ENCODE measurements at places on chromosomes 4 and X.

- no peak for DNase-seq
Measured at GRCh38 chr4:128707864-128708263, 101.6 kb upstream of the JADE1 start.

DNA sequence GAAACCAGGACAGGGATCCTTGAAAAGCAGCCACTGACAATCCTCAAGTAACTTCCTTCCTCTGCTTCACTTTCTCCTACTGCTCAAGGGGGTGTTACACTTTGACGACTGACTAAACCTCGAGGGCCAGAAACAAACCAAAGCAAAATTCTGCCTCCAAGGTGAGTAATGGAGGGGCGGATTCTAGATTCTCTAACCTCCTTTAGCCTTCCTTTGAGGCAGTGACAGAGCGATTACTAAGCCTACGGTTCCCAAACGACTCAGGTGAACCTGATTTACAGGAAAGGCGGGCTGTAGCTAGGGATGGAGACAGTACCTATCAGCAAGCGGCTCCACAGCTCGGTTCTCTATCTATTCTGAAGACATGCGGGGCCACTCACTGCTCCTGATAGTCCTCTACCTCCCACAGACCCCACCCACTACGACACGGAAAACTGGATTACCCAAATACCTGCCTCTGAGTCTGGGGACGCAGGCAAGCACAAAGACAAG is 487 bp downstream of the TBCK start:
- no peak for DNase-seq

GRCh38 chr4:99002279-99002678 is 6.8 kb downstream of the METAP1 start:
- no peak for DNase-seq

DNA sequence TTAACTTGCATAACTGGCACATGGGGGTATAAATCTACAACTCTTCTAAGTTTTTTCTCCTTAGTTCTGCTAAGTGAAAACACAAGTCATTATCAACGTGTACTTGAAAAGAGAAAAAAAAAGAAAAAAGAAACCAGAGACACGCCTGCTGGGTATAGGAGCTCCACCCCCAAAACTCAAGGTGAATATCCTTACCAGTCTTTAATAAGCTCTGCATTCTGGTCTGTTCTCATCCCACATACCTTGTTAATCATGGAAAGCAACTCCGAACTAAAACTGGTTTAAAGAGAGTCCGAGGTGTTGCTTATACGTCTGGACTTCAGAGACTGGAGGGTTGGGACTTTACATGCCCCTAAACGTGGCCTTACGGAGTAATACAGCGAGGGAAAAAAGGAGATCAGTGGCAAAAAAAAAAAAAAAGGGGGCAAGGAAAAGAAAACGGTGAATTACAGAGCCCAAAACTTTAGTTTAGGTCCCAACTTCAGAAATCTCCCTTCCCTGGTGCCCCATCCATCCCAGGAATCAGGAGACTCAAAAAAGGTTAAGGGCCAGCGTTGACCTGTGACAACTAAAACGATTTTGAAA is 1.0 kb downstream of the PGRMC2 start:
- no peak for DNase-seq

DNA sequence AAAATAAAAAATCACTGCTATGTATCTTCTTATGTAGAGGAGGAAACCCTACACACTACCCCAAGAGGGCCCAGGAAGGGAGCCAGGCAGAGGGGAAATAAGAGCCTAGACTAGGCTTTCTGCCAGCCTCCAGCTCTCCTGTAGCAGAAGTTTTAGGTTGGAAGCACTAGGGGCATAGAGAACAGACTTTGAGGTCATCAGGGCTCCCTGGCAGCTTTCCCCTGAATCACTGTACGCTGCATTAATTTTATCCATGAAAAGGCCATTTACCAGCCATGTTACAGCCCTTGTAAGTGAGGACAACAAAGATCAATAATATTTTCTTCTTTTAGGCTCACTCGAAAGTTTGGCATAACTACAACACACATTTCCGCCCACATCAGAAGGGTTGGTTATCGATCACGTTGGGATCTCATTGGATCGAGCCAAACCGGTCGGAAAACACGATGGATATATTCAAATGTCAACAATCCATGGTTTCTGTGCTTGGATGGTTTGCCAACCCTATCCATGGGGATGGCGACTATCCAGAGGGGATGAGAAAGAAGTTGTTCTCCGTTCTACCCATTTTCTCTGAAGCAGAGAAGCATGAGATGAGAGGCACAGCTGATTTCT is 24.7 kb downstream of the RPL9 start:
- DNase-seq = no peak

- no peak for DNase-seq
Measured at GRCh38 chr4:22514481-22514880, 1.4 kb downstream of the ADGRA3 start.

DNA sequence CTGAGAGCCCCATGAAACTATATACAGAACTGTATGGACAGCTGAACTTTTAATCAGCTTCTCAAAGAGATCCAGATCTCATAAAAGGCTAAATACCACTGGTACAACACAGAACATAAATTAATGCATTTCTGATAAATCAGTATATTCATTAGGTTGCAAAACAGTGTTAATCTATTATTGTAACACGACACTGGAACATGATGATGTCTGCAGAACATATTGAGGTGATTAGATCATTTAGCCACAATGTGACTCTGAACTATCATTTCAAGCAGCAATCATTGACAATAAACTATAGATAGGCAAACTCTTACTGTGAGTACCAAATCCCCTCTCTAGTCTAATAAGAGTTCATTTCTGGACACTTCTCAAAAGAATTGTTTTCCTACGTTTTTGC is 50.3 kb downstream of the GASK1B start:
- no peak for DNase-seq

DNA sequence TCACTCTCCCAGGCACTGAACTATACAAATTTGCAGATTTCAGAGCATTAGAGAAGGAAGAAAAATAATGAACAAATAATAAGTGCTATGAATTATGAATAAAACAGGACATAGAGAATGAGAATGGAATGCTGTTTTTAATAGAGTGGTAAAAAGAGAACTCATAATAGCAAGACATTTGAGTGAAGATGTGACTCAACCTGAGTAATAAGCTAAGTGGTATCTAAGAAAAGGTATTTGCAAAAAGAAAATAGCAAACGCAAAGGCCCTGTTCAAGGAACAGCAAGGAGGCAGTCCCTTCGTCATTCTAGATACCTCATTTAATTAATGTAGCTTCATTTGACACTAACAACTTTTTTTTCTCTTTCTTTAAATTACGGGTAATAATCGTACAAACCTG is 1910.0 kb upstream of the TENM3 start:
- no peak for DNase-seq

- DNase-seq = no peak
Measured at GRCh38 chr4:152415980-152416379, 119.9 kb downstream of the FBXW7 start.

DNA sequence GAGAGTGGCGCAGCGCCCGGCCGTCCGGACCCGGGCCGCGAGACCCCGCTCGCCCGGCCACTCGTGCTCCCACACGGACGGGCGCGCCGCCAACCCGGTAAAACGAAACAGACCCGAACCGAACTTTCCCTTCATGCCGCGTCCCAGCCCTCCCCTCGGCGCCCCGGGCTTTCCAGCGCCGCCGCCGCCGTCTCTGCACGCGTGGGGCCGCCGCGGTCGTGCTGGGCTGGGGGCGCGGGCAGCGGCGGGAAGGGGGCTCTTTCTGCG is 222 bp downstream of the SMAD1 start:
- DNase-seq = no peak

GRCh38 chrX:9805956-9806355 is 19.7 kb downstream of the SHROOM2 start:
- DNase-seq = no peak

DNA sequence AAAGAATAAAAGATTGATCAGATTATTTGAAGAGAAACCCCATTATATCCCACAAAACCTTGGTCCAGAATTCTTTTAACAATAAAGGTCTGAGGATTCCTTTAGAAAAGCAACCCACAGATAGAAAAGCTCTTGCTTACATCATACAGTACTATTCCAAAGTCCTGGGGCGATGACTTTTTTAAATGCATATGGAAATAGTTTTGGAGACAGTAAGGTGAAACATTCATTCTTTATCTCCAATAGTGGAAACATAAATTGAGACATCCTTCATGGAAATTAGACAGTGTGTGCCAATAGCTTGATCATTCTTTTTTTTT is 85.7 kb upstream of the UCP1 start:
- no peak for DNase-seq

- DNase-seq = no peak
Measured at GRCh38 chr4:68718447-68719074, 48.1 kb upstream of the UGT2B15 start.

DNA sequence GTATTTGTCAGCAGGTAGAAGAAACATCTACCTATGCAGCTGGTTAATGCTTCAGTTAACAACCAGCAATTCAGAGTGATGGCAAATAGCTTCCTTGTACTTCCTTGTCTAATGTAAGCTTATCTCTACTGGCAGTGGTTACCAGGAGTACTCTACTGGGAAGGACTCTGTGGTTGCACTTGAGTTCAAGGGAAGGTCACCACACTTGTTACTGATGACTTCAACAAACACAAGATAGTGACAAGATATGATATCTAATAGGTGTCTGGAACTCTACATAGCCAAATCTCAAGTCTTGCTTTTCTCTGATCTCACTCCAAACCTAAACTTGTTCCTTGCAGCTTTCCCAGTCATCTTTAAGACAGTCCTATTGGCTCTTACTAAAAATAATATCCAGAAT is 1644.9 kb upstream of the TENM3 start:
- no peak for DNase-seq

DNA sequence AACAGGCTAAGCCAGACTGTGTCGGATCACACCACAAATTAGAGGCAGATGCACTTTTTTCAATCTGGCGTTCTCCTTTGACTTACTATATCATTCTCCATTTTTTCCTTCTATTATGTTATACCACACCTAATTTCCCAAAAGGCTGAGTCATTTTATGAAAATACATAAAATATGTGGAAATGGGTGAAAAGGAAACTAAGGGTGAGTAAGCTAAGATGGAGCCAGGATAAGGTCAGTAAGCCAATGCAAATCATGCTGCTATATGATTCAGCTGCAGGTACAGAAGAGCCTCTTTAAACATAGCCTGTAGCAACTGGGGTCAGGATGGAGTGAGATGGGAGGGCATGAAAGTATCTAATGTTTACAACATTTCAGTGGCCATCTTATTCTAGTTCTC is 94.0 kb upstream of the TEX13A start:
- no peak for DNase-seq

DNA sequence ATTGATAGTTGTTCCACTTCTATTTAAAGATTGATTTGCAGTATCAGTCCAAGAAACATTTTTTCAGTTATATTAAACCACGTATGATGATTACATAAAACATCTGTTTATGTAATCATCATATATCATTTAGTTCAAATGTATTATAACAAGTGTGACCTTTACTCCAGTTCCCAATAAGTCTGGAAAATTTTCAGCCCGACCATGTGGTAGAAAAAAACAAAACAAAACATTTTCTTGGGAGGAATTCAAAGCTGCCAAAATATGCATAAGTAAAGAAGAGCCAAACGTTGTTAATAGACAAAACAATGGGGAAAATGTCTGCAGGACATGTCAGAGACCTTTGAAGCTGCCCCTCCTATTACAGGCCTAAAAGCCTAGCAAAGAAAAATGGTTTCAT is 709.1 kb downstream of the FAT4 start:
- no peak for DNase-seq

DNA sequence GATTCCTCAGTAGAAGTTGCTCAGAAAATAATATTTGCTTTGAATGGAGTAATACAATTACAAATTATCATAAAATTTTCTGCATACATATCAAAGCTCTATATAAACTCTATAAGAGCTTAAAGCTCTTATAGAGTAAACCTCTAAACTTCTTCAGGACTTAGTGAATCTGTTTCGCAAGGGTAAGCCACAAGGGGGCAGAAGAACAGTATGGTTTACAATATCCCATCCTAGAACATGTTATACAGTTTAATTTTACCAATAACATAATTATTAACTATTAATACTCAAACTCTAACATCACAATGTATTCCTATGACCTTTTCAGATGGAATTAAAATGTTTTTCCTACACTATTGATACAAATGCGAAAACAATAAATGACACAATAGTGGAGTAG is 33.8 kb upstream of the SPANXN1 start:
- DNase-seq = no peak

DNA sequence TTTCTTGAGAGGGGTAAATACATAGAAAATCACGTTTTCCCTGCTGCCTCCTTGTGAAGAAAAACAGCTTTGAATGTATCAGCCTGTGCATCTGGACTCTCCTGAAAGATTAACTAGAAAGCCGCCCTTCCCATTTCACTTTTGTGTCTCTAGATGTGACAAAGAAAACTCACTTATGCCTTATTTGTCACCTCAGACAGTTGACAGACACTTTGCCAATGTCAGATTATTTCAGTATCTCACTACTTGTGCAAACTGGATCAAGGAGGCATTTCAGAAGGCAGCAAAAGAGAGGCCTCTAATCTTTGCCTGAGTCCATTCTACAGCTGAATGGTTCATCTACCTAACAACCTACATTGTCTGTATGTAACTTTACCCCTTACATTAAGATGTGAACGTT is 754.9 kb downstream of the RPA4 start:
- no peak for DNase-seq

- DNase-seq = no peak
Measured at GRCh38 chr4:146548443-146548842, 26.7 kb upstream of the SLC10A7 start.

DNA sequence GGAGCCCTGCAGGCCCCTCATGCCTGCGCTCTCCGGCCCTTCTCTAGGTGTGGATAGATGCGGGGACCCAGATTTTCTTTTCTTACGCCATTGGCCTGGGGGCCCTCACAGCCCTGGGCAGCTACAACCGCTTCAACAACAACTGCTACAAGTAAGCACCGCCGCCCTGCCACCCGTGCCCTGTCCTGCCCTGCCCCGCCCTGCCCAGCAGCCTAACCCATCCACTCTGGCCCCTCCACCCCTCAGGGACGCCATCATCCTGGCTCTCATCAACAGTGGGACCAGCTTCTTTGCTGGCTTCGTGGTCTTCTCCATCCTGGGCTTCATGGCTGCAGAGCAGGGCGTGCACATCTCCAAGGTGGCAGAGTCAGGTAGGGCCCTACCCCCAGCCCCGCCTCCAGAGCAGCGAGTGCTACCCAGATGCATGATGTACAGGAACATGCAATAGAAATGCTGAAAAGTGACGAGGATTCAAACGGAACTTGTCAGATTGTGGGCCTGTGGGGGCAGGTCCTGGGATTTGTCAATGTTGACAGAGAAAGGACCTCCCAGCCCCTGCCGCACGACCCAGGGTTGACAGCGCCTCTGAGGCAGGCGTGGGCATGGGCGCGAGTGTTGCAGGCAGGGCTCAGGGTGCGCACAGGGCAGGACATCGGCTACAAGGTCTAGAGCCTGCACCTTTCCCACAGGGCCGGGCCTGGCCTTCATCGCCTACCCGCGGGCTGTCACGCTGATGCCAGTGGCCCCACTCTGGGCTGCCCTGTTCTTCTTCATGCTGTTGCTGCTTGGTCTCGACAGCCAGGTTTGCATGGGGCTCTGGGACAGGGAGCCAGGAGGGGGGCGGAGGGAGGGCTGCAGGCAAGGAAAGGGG is 5.7 kb downstream of the SLC6A8 start:
- no peak for DNase-seq

- DNase-seq = no peak
Measured at GRCh38 chrX:71256051-71256450, 2.1 kb upstream of the ZMYM3 start.

- DNase-seq = no peak
Measured at GRCh38 chr4:177119021-177119471, 190.6 kb upstream of the NEIL3 start.
